ENCODE measurements at places on chromosomes 3 and 15.

DNA sequence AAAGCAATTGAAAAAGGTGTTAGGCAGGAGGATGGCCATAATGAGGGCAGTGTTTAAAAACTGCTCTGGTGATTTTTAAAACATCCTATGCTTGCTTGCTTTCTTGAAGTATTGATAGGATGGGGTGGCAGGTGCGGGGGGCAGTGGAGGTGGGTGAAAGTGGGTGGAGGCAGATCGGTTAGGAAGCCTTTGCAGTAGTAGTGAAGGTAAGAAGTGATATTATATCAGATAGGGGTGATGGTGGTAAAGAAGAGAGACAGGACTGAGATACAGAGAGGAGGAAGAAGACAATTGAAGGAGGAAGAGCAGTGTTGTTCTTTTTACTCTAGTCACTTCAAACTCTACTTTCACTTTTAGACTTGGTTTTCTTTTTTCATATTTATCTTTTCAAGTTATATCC is 11.1 kb downstream of the ZNF80 start:
- DNase-seq: no peak

DNA sequence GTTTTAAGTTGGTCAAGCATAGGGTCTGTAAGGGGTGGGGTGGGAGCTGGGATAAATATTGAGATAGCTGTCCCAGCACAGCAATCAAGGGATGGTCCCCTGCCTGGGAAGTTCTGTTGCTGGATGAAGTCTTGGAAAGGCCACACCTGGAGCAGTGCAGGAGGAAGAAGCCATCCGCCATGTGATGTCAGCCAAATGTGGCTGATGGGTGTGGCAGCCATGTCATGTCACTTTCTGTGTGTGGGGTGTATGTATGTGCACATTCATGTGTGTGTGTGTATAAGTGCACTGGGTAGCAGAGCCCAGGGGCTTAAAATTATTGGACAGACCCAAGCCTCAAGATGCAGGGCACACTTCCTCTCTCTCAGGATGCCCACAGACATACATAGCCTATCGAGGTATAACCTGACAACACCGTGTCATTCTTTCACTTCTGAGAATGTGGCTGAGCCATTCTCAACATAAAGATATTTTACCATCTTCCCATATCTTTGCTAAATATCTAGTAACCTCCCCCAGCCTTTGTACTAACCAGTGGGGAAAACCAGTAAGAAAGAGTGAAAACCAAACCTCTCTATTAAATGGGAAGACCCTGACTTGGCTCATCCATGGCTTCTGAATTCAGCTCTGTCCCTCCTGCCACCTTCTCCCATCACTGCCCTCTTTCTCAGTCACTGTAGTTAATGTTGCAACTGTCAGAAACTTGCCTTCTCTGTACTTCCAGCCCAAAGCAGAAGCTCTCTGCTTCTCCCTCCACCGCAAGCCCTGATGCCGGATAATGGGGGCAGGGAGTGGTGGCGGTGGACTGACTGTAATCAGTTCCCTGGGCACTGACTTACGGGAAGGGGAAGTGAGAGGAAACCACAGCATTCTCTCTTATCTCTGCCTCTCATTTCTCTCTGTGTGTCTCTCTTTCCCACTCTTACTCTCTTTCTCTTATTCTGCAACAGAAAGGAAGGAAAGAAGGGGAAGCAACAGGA is 11.2 kb downstream of the TNFSF10 start:
- peak; percentile 13 for DNase-seq

- DNase-seq: no peak
Measured at GRCh38 chr3:9721015-9721699, 10.4 kb upstream of the BRPF1 start.

GRCh38 chr3:172198428-172198827 is 159.1 kb downstream of the FNDC3B start:
- DNase-seq: no peak

- no peak for DNase-seq
Measured at GRCh38 chr15:64235552-64235951, 72.7 kb upstream of the PPIB start.

DNA sequence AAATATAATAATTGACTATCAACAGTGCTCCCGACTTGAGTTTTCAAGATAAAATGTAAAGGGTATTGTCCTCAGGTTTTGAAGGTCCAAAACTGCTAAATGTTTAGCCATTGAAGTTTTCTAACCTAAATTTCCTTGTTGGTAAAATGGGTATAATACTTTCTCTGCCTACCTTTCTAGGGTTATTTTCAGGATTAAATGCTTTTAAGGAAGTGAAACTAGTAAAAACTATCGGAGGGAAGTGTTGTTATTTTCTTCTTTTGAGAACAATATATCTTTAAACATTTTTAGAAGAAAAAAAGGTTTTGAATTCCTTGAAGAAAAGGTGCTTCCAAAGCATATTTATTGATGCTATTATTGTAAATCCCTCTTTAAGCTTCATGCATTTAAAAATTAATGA is 67.3 kb downstream of the FILIP1L start:
- DNase-seq: no peak

GRCh38 chr3:62041681-62042080 is 331.7 kb downstream of the FEZF2 start:
- no peak for DNase-seq

- DNase-seq: no peak
Measured at GRCh38 chr15:77772641-77773402, 140.1 kb upstream of the LINGO1 start.

GRCh38 chr3:130760922-130761321 is 14.3 kb upstream of the PIK3R4 start:
- DNase-seq: no peak

GRCh38 chr3:79843180-79843579 is 75.4 kb upstream of the ROBO1 start:
- no peak for DNase-seq

- DNase-seq: no peak
Measured at GRCh38 chr3:172125963-172126457, 86.6 kb downstream of the FNDC3B start.

DNA sequence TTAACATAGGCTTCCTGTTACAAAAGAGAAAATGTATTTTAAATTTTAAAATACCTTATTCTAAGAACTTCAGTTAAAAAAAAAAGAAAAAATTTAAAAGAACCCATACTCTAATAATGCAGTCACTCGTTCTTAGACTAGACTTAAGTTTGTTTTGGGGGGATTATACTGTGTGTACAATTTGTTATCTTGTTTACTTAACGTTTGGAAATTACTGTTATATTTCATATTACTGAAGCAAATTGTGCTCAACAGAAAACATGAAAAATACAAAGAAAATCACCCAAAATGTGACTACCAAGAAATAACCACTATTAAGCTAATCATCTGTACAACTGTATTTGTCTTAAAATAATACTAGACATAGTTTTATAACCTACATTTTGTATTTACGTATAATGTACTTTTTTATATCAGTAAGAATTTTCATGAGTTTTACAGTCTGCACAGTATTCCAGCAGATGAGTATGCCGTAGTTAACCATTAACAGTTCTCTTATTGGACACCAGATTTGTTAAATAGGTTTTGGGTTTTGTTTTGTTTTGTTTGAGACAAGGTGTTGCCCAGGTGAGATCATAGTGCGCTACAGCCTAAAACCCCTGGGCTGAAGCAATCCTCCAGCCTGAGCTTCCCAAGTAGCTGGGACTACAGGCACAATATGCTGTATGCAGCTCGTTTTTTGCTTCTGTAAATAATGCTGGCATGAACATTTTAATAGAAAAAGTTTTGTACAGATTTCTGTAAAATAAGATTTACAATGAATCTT is 88.8 kb upstream of the CHD2 start:
- DNase-seq: no peak

GRCh38 chr3:49131040-49131439 is 1.8 kb downstream of the LAMB2 start:
- no peak for DNase-seq

GRCh38 chr15:69538379-69538778 is 85.8 kb downstream of the RPLP1 start:
- DNase-seq: no peak

- DNase-seq: no peak
Measured at GRCh38 chr3:25834346-25834745, 44.5 kb downstream of the OXSM start.

GRCh38 chr3:60294181-60294580 is 957.1 kb downstream of the FHIT start:
- DNase-seq: no peak

DNA sequence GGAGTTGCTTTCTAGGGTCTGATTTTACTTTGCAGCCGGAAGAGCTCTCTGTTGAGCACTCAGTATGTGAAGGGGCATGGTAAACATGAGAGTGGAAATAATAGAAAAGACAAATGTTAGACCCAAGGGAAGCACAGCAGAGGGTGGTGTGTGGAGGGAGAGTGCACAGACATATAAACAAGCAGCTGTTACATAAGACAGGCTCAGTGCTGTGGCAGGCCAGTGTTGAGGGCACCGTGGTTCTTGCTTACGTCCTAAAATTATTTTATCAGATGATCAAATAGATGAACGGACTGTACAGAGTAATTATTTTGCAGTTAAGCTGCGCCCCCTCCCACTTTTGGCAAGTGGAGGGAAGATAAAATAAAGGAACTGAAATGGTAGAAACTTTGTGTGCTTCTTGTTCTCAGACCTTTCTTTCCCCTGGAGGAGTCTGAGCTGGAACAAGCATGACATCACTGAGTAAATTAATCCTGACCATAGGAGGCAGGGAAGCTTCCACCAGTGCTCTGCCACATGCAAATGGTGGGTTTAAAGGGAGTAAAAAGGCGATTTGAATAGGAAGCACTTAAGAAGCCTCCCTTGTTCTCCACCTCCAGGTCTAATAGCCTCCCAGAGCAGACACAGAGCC is 205.6 kb downstream of the IL20RB start:
- DNase-seq: no peak

DNA sequence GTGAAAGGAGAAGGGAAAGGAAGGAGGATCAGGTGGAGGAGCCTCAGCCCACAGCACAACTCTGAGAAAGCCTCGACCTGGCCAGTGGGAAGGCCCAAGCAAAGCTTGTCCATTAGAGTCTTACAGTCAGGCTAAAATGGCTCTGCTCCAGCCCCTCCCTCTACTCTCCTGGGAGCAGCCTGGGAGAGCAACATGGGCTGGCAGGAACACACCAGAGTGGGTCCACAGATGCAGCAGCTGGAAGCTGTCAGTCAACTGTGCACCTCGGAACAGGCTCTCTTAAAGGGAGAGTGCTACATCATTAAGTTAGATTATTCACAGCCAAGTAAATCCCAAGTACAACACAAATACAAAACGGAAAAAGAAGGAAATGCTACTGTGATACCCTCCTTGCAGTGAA is 98.0 kb upstream of the LIMD1 start:
- DNase-seq: no peak

- no peak for DNase-seq
Measured at GRCh38 chr3:13833506-13834257, 46.2 kb downstream of the WNT7A start.

DNA sequence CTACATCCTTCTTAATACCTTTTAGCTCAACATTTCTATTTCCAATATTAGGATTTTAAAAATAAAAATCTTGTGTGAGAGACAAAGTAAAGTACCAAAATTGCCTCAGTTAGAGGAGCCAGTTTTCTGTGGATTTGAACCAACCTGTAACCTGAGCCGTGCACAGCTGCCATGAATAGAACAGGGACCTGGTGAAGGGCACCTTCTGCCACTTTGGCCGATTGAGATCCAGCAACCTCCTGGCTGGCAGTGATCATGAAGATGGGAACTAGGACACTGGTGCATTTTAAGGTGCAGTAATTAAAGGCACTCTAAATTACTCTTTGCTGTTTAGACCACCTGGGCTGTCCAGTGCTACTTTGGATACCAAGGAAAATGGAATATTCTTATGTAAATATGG is 34.3 kb upstream of the TRAK1 start:
- DNase-seq: no peak
